ENCODE measurements at places on chromosomes 1 and 21.

GRCh38 chr1:155175927-155176371 is 2.3 kb downstream of the TRIM46 start:
- DNase-seq = no peak

DNA sequence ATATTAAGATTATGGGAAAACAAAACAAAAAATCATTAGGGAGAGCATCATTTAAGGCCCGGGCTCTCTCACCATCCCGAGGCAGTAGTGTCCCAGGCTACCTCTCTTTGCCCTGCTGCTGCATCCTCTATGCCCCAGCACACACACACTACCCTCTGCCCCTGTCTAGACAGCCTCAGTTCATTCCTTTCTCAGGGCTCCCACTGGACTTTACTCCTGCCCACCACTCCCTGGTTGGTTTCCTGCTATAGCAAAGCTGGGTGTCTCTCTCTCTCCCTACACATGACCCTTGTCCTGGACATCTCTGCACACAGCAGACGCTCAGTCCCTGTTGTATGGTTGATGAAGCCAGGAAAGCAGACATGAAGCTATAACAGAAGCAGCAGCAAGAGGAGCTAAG is 30.7 kb downstream of the GNG12 start:
- DNase-seq = no peak

DNA sequence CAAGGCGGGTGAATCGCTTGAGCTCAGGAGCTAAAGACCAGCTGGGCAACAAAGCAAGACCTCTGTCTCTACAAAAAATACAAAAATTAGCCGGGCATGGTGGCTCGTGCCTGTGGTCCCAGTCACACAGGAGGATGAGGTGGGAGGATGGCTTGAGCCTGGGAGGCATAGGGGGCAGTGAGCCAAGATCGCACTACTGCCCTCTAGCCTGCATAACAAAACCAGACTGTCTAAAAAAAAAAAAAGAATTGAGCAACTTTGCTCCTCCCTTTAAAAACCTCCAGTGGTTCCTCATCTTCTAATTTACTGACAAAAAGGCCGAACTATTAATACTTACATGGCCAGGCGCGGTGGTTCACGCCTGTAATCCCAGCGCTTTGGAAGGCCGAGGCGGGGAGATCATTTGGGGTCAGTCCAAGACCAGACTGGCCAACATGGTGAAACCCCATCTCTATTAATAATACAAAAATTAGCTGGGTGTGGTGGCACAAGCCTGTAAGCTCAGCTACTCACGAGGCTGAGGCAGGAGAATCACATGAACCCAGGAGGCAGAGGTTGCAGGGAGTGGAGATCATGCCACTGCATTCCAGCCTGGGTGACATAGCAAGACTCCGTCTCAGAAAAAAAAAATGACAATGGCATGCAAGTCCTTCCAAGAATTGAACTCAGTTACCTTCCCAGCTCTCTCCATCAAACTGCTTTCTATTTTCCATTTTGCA is 4.4 kb downstream of the ACBD3 start:
- DNase-seq = peak; percentile 84

- DNase-seq = no peak
These were observed 455.9 kb downstream of the PLPP3 start for GRCh38 chr1:56123421-56123820.

Measured in right cardiac atrium (tissue), 5 donors.